Tibial artery (tissue), 4 donors: ENCODE measurements at places on chromosomes 6 and 20.
A peak's percentile ranks its signal among the peaks of the same experiment; 100 is the strongest.

DNA sequence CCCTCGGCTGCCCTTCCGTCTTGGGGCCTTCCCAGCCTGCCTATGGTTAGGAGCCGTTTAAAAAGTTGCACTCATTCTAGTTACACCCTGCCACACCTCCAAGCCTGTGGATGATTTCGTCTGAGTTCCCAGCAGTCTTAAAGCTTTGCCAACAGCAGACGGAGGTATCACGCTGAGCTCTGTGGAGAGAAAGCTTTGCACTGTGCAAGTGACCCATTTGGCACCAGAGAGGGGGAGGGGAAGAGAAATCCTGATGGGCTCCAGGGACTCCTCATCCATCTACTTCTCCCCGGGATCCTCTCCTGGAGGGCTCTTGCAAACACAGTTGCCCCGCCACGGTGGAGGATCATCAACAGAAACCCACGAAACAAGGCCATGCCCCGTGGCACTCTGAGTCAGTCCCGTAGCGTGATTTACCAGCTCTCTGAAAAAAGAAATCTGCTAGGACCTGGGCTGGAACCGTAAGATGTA, 98.8 kb upstream of the CITED2 start:
- no peaks in the 10 kb centered on the region for H3K36me3 ChIP-seq
- no peak for DNase-seq
- no peak overlapping the region for H3K4me3 ChIP-seq
- peaks cover 29% of the 10 kb centered on the region for H3K4me1 ChIP-seq
- no peaks in the 10 kb centered on the region for H3K27me3 ChIP-seq

DNA sequence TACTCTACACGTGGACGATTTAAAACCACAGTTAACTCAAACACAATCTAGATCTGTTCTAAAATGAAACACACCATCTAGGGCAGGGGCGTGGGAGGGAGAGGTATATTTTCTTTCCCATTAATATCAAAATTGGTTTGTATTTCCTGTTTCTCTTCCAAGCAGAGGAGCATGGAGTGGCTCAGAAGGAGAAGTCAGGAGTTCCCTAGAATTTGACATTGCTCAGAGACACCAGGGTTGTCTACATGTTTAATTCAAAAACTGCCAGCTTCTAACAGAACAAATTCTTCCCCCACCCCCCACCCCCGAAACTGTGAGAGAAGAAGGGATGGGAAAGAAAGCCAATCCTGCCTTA, 2.3 kb downstream of the PREX1 start:
- H3K27ac ChIP-seq = peak overlapping the region; percentile 52
- H3K36me3 ChIP-seq = no peaks in the 10 kb centered on the region
- peak overlapping the region; percentile 85 for H3K4me3 ChIP-seq
- no peak for DNase-seq
- H3K4me1 ChIP-seq = peaks cover 38% of the 10 kb centered on the region

DNA sequence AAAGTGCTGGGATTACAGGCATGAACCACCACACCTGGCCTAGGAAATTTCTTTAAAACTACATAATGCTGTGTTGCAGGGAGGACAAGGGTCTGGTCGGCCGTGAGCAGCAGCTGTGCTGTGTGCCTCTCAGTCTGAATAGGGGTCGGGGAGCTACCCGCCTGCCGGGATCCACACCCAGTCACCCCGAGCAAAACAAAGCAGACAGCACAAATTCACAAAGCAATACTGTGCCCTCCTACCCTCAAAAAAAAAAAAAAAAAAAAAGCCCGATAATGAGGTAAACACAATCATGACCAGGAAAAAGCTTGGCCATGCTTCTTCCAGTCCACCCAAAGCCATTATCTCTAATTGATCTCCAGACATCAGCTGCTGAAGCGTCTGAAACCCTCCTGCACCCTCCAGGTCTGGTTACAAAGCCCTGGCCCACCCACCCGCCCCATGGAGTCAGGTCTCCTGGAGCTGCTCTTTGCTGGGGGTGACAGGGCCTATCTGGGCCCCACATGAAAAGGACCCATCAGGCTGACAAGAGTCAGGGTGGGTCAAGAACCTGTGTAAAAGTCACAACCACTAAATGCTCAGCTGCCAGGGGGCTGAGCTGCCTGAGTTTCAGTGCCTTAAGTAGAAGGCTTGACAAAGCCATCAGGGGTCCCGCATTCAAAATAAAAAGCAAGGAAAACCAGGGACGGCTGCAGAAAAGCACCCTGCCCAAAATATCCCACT, 88.2 kb downstream of the NOL4L start:
- H3K4me1 ChIP-seq = no peaks in the 10 kb centered on the region
- H3K27ac ChIP-seq = no peak overlapping the region
- no peak overlapping the region for H3K4me3 ChIP-seq
- H3K36me3 ChIP-seq = no peaks in the 10 kb centered on the region

- no peak overlapping the region for H3K27ac ChIP-seq
- no peaks in the 10 kb centered on the region for H3K36me3 ChIP-seq
- H3K27me3 ChIP-seq = no peaks in the 10 kb centered on the region
- no peaks in the 10 kb centered on the region for H3K4me1 ChIP-seq
- H3K4me3 ChIP-seq = no peak overlapping the region
Observed at GRCh38 chr20:36368869-36369268, 62.7 kb downstream of the DLGAP4 start.

GRCh38 chr6:13229205-13230085, 98.9 kb downstream of the TBC1D7 start:
- no peak for DNase-seq
- no peaks in the 10 kb centered on the region for H3K27me3 ChIP-seq
- H3K36me3 ChIP-seq = peaks cover 9% of the 10 kb centered on the region
- H3K4me3 ChIP-seq = no peak overlapping the region

DNA sequence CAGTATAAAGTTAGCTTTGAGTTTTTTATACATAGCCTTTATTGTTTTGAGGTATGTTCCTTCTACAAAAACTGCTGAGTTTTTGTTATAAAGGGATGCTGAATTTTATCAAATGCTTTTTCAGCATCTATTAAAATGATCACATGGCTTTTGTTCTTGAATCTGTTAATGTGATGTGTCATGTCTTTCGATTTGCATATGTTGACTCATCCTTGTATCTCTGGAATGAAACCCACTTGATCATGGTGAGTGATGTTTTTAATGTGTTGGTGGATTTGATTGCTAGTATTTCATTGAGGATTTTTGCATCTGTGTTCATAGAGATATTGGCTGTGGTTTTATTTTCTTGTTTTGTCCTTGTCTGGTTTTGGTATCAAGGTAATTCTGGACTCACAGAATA, 24.7 kb upstream of the BLCAP start:
- no peak for DNase-seq
- peaks cover 10% of the 10 kb centered on the region for H3K27me3 ChIP-seq
- no peaks in the 10 kb centered on the region for H3K4me1 ChIP-seq
- H3K36me3 ChIP-seq = no peaks in the 10 kb centered on the region
- H3K27ac ChIP-seq = no peak overlapping the region
- no peak overlapping the region for H3K4me3 ChIP-seq

- DNase-seq = no peak
- H3K4me1 ChIP-seq = no peaks in the 10 kb centered on the region
- no peak overlapping the region for H3K27ac ChIP-seq
- H3K4me3 ChIP-seq = no peak overlapping the region
- peaks cover 7% of the 10 kb centered on the region for H3K27me3 ChIP-seq
Observed at GRCh38 chr6:32938494-32938893, 2.3 kb downstream of the HLA-DMB start.

DNA sequence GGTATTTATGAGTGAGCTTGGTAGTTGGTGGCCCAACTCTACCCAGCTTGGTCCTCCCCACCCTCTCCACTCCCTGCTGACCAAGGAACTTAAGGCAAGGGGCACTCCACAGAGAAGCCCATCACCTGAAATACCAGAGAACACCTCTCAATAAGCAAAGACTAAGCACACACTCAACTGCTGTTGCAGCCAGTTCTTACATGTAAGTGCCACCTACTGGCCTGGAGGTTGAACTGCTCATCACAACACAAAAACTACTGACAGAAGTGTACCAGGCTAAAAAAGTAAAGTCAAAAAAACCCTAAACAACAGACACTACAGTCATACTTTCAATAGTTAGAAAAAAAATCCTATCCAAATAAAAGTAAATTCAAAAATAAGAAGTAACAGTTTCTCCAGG, 146.2 kb downstream of the FAM83B start:
- H3K27me3 ChIP-seq = no peaks in the 10 kb centered on the region
- no peak overlapping the region for H3K4me3 ChIP-seq
- H3K27ac ChIP-seq = no peak overlapping the region

GRCh38 chr20:50526403-50526989, 16.3 kb downstream of the PTPN1 start:
- no peaks in the 10 kb centered on the region for H3K36me3 ChIP-seq
- DNase-seq = no peak
- no peak overlapping the region for H3K27ac ChIP-seq
- H3K4me1 ChIP-seq = peaks cover 28% of the 10 kb centered on the region

- H3K4me3 ChIP-seq = no peak overlapping the region
- DNase-seq = no peak
- no peak overlapping the region for H3K27ac ChIP-seq
- H3K27me3 ChIP-seq = no peaks in the 10 kb centered on the region
- H3K4me1 ChIP-seq = no peaks in the 10 kb centered on the region
Observed at GRCh38 chr6:12232339-12232738, 57.8 kb upstream of the EDN1 start.
